ENCODE measurements at places on chromosomes 4 and X. TPM values are rescaled to one million over a fixed set of nuclear protein-coding genes. Genes with fewer than 3 reads are reported as not detected.

The MAGEA12 gene
- not detected for total RNA-seq

The ATRX gene
- 46.0 TPM for total RNA-seq

The TDO2 gene
- not detected for total RNA-seq

The GPR78 gene
- total RNA-seq, result not detected

The CLIC2 gene
- total RNA-seq, result 3.5 TPM

The CHRDL1 gene
- 33.1 TPM for total RNA-seq

The RIPPLY1 gene
- total RNA-seq, result not detected

The SLC25A6 gene
- total RNA-seq, result 482 TPM

The TET2 gene
- total RNA-seq, result 30.8 TPM

The EXOSC9 gene
- 10.2 TPM for total RNA-seq

The ASMT gene
- total RNA-seq, result not detected

The ITM2A gene
- 26.5 TPM for total RNA-seq

GRCh38 chr4:71453531-71453930 is 114.7 kb downstream of the SLC4A4 start:
- DNase-seq, result no peak

- DNase-seq, result no peak
These were observed 35.2 kb downstream of the WDFY3 start for GRCh38 chr4:84931274-84931673.

- no peak for DNase-seq
These were observed 852 bp downstream of the MAGEH1 start for GRCh38 chrX:55452833-55453124.

GRCh38 chr4:127616898-127617297 is 15.9 kb upstream of the INTU start:
- DNase-seq, result no peak

GRCh38 chrX:151920101-151920500 is 7.4 kb downstream of the MAGEA4 start:
- no peak for DNase-seq

DNA sequence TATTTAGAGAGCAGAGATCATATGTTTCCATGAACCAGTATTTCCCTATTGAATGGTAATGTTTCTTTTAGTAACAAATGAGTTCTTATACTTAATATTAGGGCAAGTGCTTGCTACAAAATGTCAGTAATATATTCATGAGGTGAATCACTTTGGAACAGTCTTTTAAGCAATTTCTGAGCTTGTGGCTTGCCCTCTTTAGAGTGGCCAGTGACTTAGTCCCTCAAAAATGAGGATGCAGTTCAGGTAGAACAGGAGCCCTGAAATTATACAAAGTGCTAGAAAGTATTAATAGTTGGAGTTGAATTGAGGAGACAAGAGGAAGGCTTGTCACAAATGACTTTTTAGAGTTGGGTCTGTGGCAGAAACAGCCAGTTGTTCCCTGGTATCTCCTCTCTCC is 53.4 kb upstream of the PITX2 start:
- DNase-seq, result no peak

DNA sequence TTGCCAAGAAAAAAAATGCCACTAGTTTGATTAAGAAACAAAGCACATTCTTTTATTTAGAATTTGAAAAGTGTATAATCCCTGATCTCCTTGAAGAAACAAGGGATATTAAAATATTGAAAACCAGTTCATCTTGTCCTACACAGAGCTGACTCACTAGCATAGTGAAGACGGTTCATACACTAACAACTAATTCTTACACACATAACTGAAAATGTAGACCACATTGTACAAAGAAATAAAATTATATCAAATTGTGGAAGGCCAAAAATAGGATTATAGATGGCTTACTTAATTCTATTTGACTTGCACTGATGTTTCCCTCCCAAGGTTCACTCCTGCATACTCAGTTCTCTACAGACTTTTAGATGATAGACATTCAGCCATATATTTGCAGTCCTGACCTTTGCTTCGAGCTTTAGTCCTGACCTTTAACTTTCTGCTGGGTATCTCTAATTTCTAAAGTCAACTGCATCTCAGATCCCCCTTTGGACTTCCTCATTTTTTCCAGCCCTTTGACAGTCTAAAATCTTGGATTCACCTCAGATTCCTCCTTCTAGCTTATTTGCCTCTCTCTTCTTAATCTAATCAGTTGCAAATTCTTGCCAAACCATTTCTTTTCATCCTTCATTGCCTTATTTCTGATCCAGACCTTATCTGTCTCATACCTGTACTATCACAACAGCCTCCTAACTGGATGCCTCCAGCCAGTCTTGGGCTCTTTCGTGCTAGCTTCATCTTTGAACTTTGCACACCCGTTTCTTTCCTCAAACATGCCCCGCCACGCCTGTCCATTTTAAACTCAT is 4.5 kb upstream of the WWC2 start:
- DNase-seq, result no peak

DNA sequence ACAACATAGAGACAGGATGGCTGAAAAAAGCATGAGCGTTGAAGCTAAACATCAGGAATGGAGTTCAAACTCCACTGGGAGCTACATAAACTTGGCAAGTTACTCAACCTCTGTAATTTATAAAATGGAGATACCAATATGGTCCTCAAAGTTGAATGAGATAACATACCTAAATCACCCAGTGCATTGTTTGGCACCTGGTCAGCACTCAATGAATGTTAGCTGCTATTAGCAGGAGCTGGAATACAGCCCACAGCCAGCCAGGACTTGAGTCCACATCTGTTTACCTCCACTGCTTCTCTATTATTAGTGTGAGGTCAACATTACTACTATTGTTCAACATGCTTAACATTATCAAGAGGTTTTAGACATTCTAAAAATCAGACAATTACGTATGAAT is 97.9 kb downstream of the NR3C2 start:
- no peak for DNase-seq

DNA sequence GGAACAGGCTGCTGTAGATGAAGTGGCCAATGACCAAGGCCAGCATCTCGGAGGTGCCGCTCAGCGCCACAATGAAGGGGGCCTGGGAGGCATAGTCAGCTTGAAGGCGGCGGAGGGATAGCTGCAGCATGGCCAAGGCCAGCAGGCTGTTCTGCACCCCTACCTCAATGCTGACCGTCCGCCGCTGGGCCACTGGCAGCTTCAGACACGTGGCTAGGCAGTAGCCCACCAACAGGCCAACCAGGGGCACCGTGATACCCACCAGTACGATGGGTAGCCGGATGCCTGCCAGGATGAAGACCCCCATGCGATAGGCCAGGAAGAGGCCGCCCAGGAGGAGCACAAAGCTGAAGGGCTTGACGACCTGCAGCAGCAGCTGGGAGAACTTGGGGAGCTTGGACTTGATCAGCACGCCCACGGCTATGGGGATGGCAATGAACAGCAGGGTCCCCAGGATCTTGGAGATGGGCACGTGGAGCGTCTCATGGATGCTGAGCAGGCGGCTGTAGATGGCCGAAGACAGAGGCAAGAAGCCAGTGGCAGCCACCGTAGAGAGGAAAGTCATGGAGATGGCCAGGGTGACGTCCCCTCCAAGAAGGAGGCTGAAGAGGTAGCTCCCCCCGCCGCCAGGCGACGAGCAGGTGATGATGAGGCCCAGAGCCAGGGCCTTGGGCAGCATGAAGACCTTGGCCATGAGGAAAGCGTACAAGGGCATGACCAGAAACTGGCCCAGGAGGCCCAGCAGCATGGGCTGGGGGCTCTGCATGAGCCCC is 1.3 kb upstream of the UBL4A start:
- no peak for DNase-seq

- DNase-seq, result no peak
These were observed 39.1 kb upstream of the CDKN2AIP start for GRCh38 chr4:183405303-183405702.

DNA sequence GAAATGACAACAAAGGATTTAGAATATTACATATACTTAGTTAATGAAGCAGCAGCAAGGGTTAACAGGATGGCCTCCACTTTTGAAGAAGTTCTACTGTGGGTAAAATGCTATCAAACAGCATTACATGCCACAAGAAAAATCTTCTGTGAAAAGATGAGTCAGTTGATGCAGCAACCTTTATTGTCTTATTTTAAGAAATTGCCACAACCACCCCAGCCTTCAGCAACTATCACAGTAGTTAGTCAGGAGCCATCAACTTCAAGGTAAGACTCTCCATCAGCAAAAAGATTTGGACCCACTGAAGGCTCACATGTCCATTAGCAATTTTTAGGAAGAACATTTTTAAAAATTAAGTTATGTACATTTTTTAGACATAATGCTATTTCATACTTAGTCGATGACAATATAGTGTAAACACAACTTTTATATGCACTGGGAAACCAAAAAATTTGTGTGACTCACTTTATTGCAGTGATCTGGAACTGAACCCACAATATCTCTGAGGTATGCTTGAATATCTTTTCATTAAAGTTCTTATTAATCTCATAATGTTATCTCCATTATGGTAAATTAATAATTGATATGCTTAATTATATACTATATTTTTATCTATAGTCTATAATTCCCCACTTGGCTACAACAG is 81.2 kb downstream of the SPCS3 start:
- DNase-seq, result no peak

DNA sequence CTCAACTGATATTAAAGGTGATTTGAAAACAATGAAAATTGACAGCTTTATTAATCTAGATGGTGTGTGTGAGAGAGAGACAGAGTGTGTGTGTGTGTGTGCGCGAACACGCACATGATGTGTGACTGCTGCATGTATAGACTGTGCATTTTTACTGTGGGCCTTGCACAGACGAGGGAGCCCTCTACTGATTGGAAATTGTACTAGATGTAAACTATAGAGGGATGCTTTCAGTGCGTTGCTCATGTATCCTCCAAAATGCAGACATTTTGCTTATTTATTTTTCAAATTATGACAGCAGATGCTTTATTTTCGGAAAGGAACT is 168.4 kb upstream of the GK2 start:
- no peak for DNase-seq

GRCh38 chr4:169222761-169223160 is 48.0 kb downstream of the SH3RF1 start:
- DNase-seq, result peak; percentile 80

DNA sequence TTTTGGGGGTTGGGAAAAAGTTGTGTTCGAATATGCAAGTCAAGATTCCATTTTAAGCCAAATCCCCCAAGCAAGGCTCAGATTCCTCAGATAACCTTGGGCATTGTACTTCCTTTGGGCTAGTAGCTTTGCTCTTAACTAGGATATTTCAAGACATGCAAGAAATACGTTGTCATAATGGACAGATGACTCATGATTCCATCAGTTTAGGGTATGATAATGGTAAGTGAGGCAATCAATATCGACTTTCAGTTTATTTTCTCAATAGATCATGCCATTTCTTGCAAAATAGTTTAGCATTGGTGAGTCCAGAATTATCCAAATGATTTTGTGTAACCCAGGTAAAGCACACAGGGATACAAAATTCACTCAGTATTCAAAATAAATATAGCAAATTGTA is 25.4 kb downstream of the CFAP299 start:
- DNase-seq, result no peak

- DNase-seq, result no peak
These were observed 413.7 kb downstream of the PPP3CA start for GRCh38 chr4:100933628-100934027.

- no peak for DNase-seq
These were observed 40.1 kb upstream of the UGT2B7 start for GRCh38 chr4:69056150-69056549.

GRCh38 chr4:186669735-186670134 is 53.9 kb downstream of the FAT1 start:
- DNase-seq, result no peak

DNA sequence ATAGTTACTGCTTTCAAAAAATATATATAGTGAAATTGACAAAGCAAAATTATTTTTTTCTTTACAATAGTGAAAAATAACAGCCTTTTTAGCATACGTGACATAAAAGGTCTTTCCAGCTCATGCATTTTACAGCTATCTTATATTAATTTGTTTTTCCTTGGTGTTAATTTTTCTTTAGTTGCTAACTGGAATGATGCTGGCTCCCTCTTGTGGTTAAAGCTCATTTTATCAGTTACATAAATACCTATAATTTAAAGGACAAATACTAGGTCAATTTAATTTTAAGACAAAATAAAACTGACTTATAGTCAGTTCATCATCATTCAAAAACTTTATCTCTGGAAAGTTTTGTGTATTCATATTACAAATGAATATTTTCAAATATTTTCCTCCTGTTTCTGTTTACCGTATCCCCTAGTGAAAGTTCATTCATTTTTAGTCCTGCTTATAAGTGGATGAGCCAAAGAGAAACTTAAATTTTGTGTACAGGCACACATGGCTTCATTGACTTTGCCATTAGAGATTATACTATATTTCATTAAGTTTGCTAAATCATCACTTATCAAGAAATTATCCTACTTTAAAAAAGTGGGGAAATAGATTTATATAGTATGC is 9.9 kb upstream of the ANAPC4 start:
- no peak for DNase-seq

- DNase-seq, result no peak
These were observed 80.3 kb upstream of the STS start for GRCh38 chrX:7067256-7067655.

DNA sequence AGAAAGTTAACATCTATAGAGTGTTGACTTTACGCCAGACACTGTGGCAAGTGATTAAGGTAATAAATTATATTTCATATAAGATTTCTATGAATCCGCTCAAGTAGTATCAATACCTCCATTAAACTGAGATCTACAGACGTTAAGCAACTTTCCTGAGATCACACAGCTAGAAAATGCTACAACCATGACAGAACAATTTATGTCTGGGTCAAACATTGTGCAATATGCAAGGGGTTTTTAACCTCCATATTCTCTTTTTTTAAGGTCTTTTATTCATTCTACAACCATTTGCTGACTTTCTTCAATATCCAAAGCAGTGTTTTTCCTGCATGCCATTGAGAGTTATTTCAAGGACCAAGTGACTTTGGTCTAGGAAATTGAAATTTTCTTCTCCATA is 10.9 kb downstream of the ASB5 start:
- DNase-seq, result no peak

GRCh38 chr4:47786958-47787370 is 50.9 kb downstream of the CORIN start:
- no peak for DNase-seq

GRCh38 chrX:119459181-119459580 is 9.1 kb upstream of the SLC25A5 start:
- DNase-seq, result no peak

- DNase-seq, result no peak
These were observed 340 bp downstream of the HNRNPD start for GRCh38 chr4:82373486-82373815.

DNA sequence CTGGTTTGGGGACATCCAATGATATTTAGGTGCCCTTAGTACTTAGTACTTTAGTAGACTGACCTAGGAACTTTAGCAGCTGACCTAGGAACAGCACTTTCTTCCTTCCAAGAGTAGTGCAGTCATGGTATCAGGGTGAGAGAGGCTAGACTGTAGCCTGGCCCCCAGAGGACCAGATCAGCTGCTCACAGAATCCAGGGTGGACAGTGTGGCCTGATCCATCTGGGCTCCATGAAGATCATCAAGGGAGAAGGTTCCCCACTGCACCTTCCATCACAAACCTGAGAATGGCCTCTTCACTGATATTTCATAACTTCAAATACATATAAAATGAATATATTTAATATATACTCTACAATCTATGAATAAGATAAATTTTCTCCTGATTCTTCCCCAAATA is 59.0 kb upstream of the TLR3 start:
- no peak for DNase-seq

Measured in left colon (tissue), 2 donors.